ENCODE measurements at places on chromosomes 2 and 18.

GRCh38 chr2:186516396-186516795, 30.3 kb downstream of the ZC3H15 start:
- no peak for DNase-seq

DNA sequence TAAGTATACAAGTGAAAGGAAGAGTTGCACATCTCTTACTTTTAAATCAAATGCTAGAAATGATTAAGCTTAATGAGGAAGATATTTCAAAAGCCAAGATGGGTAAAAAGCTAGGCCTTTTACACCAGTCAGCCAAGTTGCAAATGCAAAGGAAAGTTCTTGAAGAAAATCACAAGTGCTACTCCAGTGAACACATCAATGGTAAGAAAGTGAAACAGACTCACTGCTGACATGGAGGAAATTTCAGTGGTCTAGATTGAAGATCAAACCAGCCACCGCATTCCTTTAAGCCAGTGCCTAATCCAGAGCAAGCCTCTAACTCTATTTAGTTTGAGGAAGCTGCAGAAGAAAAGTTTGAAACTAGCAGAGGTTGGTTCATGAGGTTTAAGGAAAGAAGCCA, 79.1 kb downstream of the RBBP8 start:
- no peak for DNase-seq

GRCh38 chr2:225581135-225581534, 181.6 kb downstream of the NYAP2 start:
- no peak for DNase-seq

GRCh38 chr2:65554765-65555591, 122.6 kb upstream of the SPRED2 start:
- DNase-seq, result no peak

- no peak for DNase-seq
Measured at GRCh38 chr2:120832296-120833070, 96.8 kb downstream of the GLI2 start.
